PC-3 (cell line): ENCODE measurements at places on chromosomes 1 and 21. TPM values are rescaled to one million over a fixed set of nuclear protein-coding genes. Genes with fewer than 3 reads are reported as not detected.

CELA3B gene
- not detected in 2 replicates for total RNA-seq

GRCh38 chr21:39527664-39528381 is 76.1 kb downstream of the SH3BGR start:
- no peak for DNase-seq

- no peak for DNase-seq
These were observed 103.5 kb downstream of the HMCN1 start for GRCh38 chr1:185837711-185838110.

- DNase-seq = peak; percentile 70
These were observed 23.3 kb downstream of the KIRREL1 start for GRCh38 chr1:158016651-158017335.

SMAP2 gene
- 48.1 and 51.0 TPM in 2 replicates for total RNA-seq

- DNase-seq = no peak
These were observed 11.4 kb downstream of the GGPS1 start for GRCh38 chr1:235339746-235340145.

KPRP gene
- total RNA-seq = not detected in 2 replicates

GRCh38 chr21:46662765-46663500 is 27.5 kb downstream of the PRMT2 start:
- no peak for DNase-seq

DNA sequence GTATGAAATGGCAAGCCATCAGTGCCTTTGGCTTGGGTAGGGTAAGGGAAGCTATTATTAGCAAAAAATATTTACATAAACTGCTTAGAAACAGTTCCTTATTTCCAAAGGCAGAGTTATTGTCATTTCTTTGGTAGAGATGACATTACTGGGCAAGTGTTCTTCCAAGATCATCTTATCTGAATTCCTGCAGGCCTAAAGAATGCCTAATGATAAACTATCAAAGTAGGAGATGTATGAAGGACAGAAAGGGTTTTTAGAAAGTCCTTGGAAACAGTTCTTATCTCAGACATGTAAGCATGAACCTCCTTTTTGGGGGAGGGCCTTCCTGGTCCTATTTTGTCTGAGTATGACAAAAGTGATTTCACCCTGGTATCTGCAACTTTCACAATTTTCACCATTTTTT is 5.1 kb upstream of the FRRS1 start:
- no peak for DNase-seq

- no peak for DNase-seq
These were observed 142.4 kb downstream of the MACF1 start for GRCh38 chr1:39346872-39347271.

GRCh38 chr21:31282095-31282709 is 61.9 kb downstream of the TIAM1 start:
- DNase-seq = peak; percentile 40

DNAJC28 gene
- total RNA-seq = 0.29 and 0.44 TPM in 2 replicates

GRCh38 chr1:111903871-111904449 is 85.5 kb downstream of the KCND3 start:
- DNase-seq = no peak

DNA sequence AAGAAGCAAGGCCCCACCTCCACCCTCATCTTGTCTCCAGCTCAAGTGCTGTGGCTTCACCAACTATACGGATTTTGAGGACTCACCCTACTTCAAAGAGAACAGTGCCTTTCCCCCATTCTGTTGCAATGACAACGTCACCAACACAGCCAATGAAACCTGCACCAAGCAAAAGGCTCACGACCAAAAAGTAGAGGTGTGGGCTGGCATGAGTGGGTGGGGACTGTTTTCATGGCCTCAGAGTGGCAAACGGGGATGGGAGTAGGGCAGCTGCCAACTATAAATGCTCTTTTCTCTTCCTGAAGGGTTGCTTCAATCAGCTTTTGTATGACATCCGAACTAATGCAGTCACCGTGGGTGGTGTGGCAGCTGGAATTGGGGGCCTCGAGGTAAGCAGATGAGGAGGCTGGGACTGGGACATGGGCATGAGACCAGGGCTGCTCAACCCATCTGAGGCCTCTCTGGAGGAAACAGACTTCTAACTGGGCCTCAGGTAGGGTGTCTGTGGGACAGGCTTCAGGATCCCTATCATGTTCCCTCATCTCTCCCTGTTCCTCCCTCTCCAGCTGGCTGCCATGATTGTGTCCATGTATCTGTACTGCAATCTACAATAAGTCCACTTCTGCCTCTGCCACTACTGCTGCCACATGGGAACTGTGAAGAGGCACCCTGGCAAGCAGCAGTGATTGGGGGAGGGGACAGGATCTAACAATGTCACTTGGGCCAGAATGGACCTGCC is 8.8 kb upstream of the P3R3URF start:
- no peak for DNase-seq

- DNase-seq = no peak
These were observed 35.6 kb upstream of the RNPC3 start for GRCh38 chr1:103489935-103490334.

- DNase-seq = no peak
These were observed 6.6 kb upstream of the PRPF38B start for GRCh38 chr1:108685529-108685928.

DNA sequence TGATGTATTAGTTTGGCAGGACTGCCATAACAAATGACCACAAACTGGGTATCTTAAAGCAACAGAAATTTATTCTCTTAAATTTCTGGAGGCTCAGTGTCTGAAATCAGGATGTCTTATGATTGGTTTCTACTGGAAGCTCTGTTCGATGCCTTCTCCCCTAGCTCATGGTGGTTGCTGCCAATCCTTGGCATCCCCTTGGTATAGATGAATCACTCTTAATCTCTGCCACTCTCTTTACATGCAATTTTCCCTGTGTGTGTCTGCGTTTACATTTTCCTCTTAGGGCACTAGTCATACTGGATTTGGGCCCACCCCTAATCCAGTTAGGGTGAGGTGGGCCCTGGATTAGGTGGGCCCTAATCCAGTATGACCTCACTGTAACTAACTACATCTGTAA is 54.7 kb upstream of the MPC2 start:
- peak; percentile 44 for DNase-seq

GRCh38 chr21:31901315-31901714 is 28.5 kb downstream of the HUNK start:
- DNase-seq = no peak

SLC2A5 gene
- not detected in 2 replicates for total RNA-seq
